ENCODE measurements at places on chromosomes 7 and 10.

GRCh38 chr10:81027706-81028105 is 490.0 kb downstream of the SH2D4B start:
- DNase-seq, result no peak

DNA sequence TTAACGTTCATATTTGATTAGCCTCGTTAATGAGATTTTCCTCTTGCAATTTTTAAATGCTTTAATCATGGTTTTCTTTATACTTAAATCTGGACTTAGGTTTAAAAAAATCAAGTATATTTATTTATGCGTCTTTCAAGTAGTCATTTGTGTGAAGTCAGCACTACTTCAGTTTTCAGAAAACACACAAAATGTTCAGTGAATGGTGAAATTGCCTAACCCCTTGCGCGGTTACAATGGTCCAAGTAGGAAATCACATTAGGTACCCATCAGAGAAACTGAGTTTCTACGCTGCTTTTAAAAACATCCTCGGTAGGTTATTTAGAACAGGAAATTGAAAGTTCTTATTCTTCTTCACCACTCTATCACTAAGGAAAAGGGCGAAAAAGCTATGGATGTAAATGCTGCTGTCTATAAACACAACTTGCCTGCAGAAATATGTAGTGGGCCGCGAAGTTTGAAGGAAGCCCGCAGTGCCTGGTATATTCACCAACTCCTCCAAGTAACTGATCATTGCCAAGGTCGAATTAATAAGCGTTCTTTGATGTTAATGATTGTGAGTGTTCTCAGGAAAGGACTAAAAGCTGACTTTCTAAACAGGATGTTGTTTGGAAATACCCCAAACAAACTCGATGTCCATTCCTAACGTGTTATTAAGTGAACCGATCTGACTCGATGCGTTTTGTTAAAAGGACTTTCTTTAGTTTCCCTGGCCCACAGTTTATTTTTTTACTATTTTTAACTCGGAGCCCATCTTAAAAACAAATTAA is 1.0 kb downstream of the SYPL1 start:
- DNase-seq, result no peak

DNA sequence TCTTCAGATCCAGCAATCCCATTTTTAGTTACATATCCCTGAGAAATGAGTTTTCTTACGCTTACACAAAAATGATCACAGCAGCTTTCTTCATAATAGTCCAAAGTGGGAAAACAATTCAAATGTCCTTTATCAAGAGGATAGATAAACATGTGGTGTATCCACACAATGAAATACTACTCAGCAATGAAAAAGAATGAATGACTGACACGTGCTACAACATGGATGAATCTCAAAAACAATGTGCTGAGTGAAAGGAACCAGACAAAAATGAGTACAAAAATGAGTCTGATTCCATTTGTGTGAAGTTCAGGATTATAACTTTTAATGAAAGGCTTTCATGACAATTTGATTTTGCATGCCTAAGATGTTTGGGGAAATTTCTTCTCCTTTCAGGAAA is 139.1 kb downstream of the WNT2 start:
- DNase-seq, result no peak

GRCh38 chr7:144713850-144714249 is 122.0 kb downstream of the TPK1 start:
- DNase-seq, result no peak

GRCh38 chr7:142717453-142717852 is 31.8 kb upstream of the PRSS1 start:
- DNase-seq, result no peak

DNA sequence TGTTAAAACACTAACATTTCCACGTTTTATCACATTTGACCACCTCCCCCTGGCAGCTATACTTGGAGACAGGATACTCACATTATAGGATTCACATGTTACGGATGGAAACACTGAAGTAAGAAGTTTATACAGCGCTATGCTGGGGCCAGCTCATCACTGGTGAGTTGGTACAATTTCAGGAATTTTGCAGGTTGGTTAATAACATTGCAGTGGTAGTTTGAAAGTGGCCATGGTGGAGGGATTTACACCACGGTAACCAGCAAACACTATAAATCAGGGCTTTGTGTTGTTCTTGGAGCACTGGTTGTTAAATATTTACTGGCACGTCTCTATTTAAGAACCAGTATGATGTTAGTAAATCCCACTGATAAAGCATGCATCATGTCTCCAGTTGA is 174.0 kb downstream of the GFRA1 start:
- DNase-seq, result no peak

GRCh38 chr7:151726652-151727578 is 150.0 kb downstream of the PRKAG2 start:
- no peak for DNase-seq

DNA sequence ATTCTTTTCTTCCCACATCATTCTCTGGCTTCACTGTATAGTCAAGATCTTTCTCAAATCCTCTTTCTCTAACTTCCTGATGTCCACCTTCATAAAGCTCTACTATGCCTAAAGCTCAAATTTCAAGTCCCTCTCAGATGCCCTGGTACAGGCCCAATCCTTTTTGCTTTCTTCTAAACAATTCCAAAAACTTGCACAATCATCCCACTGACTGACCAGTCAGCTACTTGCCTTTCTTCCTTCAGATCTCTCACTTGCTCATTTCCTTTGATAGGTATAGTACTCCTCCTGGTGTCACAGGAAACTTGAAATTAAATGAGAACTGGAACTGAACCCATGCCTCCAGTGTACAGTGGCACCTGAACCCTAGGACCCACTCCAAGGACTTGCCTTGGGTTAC is 18.2 kb downstream of the SEC31B start:
- peak; percentile 30 for DNase-seq

DNA sequence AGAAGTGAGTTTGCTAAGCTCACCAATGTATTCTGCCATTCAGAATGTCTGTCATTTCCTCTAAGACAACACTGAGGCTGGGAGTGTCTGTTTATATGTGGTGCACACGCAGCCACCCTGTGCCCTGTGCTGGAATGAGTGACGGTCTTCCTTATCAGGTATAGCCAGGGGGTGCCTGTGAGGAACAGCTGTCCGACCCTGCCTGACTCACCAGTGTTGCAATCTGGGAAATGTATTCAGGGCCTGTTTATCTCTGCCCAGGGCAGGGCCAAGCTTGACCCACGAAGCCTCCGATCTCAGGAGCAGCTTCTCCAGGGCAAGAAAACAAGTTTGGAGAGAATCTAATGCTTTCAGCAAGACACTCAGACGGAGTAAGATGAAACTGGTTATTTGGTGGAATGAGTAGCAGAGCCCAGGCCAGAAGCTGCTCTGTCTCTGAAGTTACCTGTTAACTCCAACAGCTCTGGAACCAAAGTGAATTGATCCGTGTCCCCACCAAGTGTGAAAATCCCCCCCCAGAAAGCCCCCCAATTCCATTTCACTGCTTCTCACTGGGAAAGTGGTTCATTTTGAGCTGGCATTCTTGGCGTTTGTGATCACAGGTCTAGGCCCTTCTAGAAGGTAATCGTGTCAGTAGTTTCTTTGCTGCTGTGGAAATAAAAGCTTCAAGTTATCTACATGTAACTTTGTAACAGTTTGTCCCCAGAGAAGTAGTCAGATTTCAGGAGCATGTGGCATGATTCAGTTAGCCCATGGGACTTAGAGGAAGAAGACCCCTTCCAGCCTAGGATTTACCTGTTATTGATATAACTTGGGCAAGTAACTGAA is 6.1 kb upstream of the UBE2H start:
- DNase-seq, result no peak

- no peak for DNase-seq
Observed at GRCh38 chr7:3497796-3498195, 196.7 kb downstream of the SDK1 start.

GRCh38 chr7:8135417-8135816 is 126.5 kb downstream of the ICA1 start:
- no peak for DNase-seq

DNA sequence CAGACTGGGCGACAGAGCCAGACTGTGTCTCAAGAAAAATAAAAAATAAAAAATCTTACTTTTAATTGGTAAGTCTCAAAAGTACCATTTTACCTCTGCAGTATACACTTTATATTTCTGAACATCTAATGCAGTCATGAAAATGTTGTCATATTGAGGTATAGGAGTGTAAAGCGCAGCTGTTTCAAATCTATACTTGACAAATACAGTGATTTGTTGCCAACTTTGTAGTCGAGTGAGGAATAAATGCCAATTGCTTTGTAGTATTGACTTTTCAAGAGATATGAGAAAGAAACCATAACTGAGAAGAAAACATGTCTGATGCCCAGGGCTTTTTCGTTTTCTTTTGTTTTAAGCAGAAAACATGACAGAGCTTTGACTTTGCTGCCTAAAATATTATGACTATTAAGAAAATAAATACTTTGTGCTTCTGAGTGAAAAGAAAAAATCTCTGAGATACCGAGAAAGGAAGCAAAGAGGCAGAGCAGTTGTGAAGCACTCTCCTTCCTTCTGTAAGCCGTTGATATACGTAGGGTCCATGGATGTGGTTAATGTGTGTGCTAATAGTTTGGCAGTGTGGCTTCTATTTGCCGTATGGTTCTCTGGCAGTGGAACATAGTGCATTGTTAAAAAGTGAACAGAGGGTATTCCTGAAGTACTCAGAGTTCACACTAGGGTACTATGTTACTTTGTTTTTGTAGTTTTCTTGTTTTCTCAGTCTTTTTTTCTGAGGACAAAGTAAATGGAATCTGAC is 38.2 kb downstream of the AVL9 start:
- DNase-seq, result no peak

- DNase-seq, result peak; percentile 50
Observed at GRCh38 chr7:5773661-5774086, 7.8 kb downstream of the RNF216 start.

- no peak for DNase-seq
Observed at GRCh38 chr10:43211030-43211429, 55.8 kb downstream of the RASGEF1A start.

GRCh38 chr10:86667421-86668181 is 710 bp upstream of the LDB3 start:
- no peak for DNase-seq

DNA sequence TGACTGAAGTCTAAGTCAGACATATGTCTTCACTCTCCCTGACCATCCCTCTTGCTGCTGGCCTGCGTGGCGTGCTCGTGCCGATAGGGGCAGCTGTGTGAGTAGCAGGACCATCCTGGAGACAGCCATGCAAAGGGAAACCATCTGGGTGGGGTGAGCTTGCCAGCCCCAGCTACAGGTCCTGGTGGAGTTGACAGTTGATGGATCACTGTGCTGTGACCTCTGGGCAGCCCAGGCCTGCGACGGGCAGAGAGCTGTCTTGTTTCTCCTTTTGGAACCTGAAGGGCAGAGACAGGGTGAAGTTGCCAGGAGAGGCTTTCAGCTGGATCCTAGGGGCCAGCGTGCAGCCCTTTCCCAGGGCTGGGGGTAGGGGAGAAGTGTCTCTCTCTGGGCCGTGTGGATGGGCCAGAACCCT is 44.7 kb downstream of the GRK5 start:
- DNase-seq, result no peak

GRCh38 chr7:47517821-47518480 is 64.0 kb downstream of the TNS3 start:
- DNase-seq, result no peak

- no peak for DNase-seq
Observed at GRCh38 chr10:78910476-78910875, 158.3 kb upstream of the ZMIZ1 start.

DNA sequence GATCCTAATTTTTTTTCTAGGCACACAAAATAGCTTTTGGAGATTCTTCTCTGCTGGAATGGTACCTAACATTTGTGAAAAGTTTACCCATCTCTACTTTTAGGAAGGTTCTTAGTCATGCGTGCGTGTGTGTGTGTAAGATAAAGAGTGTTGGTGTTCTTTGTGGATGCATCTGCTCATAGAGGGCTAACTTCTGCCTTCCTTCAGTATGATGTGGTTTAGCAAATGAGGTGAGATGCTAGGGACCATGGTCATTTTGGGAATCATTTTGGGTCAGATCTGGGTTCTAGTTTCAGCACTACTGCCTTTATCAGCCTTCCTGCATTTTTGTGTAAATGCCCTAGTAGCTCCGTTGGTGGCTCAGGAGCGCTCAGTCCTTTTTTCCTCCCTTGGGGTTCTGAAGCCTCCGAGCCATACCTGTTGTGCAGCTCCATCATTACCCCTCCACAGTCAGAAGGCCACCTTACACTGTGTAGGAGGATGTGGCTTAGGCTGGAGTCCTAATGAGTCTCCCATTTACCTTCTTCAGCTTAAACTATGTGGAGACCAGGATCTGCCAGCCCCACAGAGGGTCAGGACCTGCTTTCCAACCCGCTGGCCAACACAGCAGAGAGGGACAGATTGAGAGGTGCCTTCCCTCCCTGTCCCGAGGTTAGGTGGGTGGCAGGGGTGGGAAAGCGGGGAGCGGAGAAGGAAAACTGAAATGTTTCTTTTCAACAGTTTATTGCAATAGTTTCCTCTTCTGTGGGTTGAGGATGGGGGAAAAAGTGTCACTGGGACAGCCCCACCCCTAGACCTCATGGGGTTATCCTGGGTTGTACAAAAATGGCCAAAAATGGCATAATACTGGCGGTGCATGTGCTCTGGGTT is 31.2 kb downstream of the TSPAN14 start:
- no peak for DNase-seq

- DNase-seq, result no peak
Observed at GRCh38 chr7:107661081-107661864, 645 bp downstream of the SLC26A4 start.

DNA sequence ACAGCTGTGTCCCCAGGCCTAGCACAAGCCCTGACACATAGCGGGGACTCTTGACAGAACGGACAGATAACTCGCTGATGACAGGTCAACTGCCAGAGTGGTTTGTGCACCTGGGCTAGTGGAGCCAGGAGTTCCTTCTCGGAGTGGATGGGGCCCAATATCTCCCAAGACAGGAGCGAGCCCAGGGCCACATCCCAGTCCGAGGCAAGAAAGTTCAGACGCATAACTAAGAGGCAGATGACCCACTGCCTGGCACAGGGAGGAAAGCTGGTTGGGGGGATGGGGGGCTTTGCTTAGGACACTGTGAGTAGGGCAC is 69.6 kb upstream of the ZNF479 start:
- no peak for DNase-seq

DNA sequence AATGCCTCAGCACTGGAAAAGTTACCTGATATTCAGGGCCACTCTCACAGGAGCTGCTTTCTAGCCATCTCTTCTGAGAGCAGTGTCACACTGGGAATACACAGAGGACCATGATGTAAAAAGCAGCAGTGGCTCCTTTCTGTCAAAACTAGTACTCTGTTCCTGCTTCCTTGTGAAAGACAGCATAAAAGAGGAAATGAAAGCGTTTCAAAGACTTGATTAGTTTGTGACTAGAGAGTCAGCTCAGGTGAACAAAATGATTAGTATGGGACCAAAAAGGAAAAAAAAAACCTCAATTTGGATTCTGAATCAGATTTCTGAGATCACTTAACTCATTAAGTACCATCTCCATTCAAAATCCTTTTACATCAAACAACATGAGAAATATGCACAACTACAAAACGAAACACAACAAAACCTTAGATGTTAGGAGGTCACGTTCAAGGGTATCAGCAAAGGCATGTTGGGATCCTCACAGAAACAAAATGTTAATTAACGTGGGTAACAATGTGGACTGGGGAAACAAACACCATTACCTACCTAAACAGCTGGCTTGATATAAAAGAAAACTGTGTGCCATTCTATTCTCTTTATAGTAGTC is 103.7 kb downstream of the MACC1 start:
- DNase-seq, result no peak

Data from AG09319 (cell line).